ENCODE measurements at places on chromosomes 2 and 18.
A peak's percentile ranks its signal among the peaks of the same experiment; 100 is the strongest.

- peak; percentile 61 for DNase-seq
Measured at GRCh38 chr2:10493634-10494281, 45.6 kb upstream of the ODC1 start.

GRCh38 chr2:223475901-223476300 is 126.3 kb downstream of the SCG2 start:
- no peak for DNase-seq

GRCh38 chr2:51953931-51954330 is 922.0 kb upstream of the NRXN1 start:
- DNase-seq = no peak

GRCh38 chr2:237702441-237703391 is 75.3 kb downstream of the LRRFIP1 start:
- DNase-seq = no peak

DNA sequence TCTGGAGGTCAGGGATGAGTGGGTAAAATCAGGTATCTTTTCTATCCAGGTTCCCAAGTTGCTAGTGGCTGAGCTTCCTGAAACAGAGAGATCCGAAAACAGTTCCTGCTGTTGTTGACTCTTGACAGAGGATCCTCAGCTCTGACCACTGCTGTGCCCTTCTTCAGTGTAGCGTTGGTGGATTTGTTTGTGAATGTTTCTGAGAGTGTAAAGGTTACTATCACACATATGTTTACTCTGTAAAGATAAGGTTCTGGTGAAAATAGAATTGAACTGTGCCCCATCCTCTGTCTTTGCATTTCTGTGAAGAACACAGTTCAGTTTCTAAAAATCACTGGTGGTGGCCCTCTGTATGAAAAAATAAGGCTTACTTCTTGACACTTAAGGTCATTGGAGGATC is 119.8 kb downstream of the LDLRAD4 start:
- DNase-seq = no peak

DNA sequence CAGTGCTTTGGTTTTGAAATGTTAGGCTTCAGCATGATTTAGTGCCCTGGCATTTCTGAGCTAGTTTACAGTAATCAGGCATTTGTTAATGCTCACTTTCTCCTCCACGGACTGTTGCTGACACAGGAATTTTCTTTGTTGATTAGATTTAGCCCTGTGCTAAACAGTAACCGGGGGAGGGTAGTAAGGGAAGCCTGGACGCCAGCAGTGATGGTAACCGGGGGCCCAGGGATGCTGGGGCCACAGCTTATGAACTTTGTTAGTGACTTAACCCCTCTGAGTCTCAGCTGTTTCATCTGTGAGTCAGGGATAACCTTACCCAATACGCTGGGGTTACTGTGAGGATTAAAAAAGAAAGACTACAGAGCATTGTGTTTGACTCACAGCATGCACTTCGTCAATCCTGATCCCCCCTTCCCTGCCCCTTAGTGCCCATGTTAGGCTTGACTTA is 33.5 kb downstream of the KLHL29 start:
- no peak for DNase-seq

DNA sequence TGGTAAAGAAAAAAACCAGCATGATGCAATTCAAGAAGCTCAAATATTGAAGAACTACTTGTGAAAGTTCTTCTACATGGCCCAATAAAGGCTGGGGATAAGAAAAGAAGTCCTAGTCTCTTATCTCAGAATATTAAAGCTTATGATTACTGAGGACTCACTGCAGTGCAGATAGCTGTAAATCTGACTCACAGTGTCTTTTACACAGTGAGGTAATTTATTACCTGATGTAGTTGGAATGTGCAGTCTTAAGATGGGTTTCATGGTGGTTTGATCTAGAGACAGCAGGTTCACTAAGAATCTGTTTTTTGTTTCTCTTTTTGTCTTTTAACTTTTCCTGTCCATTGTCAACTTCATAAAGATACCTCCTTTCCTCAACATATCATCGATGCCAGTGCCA is 484.0 kb upstream of the MAP2 start:
- no peak for DNase-seq

DNA sequence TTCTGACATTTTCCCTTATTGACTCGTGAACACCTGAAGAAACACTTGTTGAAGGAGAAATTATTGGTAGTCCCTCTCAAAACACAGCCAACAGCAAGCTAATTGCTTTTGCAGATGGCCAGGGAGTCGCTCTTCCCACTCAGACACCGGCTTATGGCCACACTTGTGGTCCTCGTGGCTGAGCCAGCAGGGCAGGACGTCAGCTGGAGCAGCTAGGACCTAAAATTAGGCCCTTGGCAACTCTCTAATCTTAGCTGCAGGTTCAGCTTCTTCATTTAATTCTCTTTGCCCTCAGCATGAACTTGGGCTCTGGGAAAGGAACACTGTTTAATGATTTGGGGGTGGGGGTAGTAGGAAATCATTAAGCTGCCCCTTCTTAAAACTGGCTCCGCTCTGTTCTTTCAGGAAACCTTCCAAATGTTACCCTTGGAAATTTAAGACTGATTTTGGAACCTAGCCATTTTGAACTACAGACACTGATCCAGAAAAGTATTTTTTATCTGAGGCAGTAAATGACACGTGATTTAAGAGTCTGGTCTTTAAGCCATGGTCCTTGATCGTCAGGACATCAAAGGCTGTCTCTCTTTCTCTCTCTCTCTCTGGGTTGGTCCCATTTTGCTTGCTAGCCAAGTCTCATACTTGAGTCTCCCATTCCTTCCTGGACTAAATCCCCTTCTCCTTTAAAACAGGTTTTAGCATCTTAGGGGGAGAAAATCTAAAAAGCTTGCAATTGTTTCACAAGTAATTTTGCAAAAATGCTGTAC is 77.5 kb downstream of the CDK15 start:
- no peak for DNase-seq

- no peak for DNase-seq
Measured at GRCh38 chr2:11391942-11392266, 47.5 kb upstream of the ROCK2 start.

DNA sequence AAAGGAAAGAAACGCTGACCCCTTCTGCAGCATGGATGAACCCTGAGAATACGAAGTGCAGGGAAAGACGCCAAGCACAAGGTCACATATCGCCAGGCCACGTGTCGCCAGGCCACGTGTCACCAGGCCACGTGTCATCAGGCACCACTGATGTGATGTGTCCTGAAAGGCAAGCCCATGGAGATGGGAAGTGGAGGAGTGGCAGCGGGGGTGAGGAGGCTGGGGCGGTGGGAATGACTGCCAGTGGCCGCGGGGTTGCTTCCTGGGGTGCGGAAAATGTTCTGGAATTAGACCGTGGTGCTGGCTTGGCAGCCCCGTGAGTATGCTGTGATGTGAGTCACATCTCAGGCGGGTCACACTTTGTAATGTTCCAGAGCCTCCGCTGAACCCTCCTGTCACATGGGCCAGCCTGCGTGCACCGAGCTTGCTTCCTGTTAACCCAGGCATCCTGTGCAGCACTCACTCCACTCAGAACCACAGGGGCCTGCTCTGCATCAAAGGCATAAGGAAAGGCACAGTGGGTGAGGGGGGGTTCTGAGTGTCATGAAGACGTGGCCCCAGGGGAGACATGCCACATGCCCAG is 39.0 kb downstream of the SLC66A2 start:
- DNase-seq = no peak

- DNase-seq = no peak
Measured at GRCh38 chr2:208279236-208279635, 13.2 kb downstream of the PIKFYVE start.

- DNase-seq = no peak
Measured at GRCh38 chr18:2687390-2688001, 32.0 kb downstream of the SMCHD1 start.

- DNase-seq = peak; percentile 7
Measured at GRCh38 chr2:40451918-40452605, at the start of gene SLC8A1. Gene SLC8A1, minus strand, starts transcription at chr2:40452090.

- no peak for DNase-seq
Measured at GRCh38 chr2:38223256-38223655, 147.3 kb upstream of the CYP1B1 start.

- peak; percentile 75 for DNase-seq
Measured at GRCh38 chr2:239326831-239327535, 73.8 kb downstream of the HDAC4 start.

DNA sequence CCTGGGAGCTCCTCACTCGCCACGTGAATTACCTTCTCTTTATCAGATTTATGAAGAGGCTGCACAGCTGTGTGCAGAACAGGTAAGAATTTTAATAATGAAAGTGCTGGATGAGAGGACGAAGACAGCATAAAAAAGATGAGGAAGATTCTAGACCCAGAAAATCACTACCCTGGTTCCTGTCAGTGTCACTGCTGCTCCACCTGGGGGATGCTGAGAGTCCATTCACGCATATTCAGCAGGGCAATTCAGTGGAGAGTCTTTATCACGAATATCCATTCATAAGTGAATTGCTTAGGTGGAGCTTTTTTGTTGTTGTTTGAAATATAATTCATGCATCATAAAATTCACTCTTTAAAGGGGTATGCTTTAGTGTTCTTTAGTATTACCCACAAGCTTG is 52.0 kb downstream of the MRPL33 start:
- DNase-seq = no peak

GRCh38 chr2:9803023-9803805 is 40.1 kb upstream of the TAF1B start:
- DNase-seq = no peak

Measured in GM06990 (cell line).